ENCODE measurements at places on chromosomes 6 and 20.
A peak's percentile ranks its signal among the peaks of the same experiment; 100 is the strongest.

- DNase-seq = no peak
These were observed 76.2 kb upstream of the BCLAF1 start for GRCh38 chr6:136365776-136366354.

DNA sequence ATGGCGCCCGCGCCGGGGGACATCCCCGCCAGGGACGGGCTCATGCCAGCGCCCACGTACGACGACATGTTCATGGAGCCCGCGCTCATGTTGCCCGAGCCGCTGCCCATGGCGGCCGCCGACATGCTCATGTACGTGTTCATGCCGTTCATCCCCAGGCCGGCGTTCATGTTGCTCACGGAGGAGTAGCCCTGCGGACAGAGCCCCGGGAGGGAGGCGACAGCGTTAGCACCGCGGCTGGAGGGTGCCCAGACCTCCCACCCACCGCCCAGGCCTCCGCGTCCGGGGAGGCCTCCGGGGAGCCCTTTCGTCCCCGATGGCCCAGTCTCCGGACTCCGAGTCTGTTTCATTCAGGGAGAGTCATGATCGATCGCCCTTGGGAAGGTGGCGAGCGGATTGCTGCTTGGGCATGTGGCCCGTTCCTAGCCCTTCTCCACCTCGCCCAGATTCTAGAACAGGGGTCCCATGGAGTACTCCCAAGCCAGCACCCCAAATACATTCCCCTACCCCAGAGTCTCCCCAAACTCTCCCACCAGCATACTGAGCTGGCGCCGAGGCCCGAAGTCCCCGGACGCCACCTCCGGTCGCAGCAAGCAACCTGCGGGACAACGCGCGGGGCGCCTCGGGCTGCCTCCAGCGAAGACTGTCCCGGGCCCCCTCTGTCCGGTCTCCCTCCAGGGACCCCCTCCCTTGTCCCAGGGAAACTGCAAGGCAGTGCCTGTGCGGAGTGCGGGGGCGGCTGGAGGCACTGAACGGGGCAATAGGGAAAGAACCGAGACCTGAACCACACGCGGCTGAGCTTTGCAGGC is 1.2 kb downstream of the FOXA2 start:
- peak; percentile 85 for DNase-seq

GRCh38 chr6:144893680-144894151 is 608.6 kb downstream of the UTRN start:
- DNase-seq = no peak

DNA sequence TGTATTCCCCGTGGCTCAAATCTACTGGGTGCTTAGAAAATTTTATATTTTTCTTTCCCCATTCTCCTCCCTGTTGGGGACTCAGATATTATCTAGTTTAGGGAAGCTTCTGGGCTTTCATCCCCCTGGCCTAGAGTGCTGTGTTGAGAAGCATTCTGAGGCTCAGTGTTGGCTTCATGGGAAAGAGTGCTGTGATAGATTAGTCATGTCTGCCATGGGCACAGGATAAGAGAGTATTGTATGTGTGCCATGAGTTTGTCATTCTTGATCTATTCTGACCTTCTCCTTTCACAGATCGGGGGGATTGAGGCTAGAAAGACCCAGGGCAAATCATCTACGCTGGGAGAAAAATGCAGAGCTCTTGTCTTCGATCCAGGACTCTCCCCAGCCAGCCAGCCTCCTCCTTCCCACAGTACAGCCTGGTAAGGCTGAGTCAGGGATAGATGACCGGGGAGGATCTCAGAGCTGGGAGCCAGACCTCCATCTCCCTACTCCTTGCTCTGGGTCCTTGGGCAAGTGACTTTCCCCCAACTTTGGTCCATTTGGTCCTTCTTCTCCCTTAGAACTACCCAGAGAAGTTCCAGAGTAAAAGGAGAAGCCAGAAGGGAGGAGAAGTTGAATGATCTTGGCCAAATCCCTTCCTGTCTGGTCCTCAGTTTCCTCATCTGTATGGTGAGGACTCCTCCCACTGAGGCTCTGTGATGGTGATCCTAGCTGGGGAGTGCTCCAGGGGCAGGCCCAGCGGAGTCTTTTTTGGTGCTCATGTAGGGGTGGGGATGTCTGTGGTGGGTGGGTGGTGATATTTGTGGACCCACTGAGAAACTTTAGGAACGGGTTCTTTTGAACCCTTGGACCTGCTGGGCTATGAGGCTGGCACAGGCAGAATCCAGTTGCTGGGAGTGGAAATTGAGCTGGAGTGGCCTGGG is 5.0 kb downstream of the SRC start:
- DNase-seq = no peak

DNA sequence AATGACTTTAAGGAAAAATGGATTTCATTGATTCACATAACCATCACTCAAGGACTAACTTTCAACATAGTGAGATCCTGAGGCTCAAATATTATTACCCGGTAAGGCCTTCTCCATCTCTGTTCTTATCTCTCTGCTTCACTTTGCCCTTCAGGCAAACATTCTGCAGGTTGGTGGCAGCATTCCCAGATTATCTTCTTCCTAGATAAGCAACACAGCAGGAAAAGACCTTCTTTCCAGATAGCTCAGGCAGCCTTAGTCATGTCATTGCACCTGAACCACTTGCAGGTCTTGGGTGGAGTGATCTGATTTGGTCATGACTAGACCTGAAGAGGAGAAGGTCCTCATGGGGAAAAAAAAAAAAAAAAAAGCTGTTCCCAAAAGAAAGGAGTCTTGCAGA is 5.3 kb upstream of the HIVEP2 start:
- no peak for DNase-seq

- no peak for DNase-seq
These were observed 141.2 kb downstream of the CDC5L start for GRCh38 chr6:44528716-44529115.

DNA sequence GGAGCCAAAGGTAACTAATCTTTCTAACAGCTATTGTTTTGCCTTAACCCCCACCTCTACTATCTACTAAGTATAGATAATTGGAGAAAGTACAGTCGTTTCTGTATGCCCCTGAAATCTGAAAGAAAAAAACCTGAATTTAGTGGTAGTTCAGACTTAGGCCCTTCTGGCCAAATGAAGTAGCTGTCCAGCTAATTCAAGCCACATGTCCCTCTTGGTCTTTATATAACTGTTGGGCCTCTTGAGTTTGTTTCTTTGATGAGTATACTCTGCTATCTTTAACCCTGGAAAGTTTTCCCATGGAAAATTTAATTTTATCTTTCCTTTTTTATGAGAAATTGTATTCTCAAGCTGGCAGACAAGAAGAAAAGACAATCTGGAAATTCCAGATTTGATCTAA is 73.0 kb upstream of the FAM8A1 start:
- no peak for DNase-seq

GRCh38 chr6:157376706-157377230 is 4.2 kb upstream of the ZDHHC14 start:
- DNase-seq = peak; percentile 28

GRCh38 chr6:33095681-33096080 is 19.9 kb downstream of the HLA-DPB1 start:
- no peak for DNase-seq

- DNase-seq = no peak
These were observed 1.1 kb downstream of the FAM184A start for GRCh38 chr6:119077391-119077642.

DNA sequence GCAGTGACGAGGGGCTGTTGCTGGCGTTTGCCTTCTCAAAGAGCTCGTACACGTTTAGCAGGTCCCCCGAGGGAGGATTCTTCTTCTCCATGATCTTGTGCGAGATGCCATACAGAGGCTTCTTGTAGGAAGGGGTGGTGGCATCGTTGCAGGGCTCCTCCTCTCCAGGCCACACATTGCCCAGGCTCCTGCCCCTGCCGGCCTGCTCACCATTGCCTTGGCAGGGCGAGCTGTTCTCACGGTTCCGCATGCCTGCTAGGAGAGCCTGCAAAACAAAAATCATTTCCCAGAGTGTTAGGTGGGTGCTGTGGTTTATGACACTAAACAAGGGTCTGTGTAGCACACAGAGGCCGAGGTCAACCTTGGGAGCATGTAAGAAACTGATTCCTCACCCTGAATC is 42.7 kb downstream of the MTRES1 start:
- DNase-seq = no peak

DNA sequence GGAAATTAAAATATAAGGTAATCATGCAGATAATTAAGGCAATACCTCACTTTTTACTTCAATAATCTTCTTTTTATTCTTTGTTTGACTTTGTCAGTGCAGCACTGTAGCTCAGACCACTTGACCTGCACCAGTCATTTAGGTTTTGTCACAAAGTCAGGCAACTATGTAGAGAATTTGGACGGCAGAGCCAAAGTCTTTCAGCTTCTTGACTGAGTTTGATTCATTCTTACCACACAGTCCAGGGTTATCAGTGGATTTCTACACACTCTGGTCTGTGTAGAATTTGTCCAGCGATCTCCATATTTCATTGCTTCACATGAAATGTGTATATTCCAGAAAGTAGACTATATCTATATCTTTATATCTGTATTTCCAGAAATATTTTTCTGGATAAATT is 107.3 kb downstream of the TFAP2B start:
- DNase-seq = no peak

GRCh38 chr20:11230999-11231398 is 557.2 kb upstream of the JAG1 start:
- DNase-seq = no peak

DNA sequence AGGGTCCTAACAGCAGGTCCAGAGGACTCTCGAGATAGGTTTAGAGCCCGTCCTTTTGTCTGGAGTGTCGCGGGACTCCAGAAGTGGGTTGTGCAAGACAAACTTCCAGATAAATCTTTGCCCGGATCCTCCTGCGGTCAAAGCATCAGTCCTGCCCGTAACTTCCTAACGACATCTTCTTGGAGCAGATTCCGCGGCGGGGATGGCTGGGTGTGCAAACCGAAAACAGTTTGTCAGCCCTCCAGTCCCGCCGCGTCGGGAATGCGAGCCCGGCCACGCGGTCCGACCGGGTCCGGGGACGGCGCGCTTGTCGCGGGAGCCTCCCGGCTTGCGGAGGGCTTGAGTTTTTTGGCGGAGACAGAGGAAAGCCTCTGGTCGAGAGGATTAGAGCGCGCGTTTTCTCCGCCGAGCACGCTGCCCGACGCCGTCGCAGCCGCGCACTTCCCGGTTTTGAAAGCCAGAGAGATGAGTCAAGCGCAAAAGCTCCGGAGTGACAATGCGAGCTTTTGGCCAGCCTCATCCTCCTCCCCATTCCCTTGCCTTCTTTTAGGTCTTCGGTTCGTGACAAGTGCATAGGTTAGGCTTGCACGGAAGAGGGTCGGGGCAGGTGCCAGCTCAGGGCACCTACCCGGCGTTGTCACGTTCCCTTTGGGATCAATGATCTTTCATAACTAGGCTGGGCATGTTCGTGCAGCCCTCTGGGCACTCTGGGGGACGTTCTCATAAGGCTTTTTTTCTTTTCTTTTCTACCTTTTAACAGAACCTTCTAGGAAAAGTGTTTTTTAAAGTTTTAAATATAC is 91.3 kb upstream of the PRDM1 start:
- DNase-seq = no peak

DNA sequence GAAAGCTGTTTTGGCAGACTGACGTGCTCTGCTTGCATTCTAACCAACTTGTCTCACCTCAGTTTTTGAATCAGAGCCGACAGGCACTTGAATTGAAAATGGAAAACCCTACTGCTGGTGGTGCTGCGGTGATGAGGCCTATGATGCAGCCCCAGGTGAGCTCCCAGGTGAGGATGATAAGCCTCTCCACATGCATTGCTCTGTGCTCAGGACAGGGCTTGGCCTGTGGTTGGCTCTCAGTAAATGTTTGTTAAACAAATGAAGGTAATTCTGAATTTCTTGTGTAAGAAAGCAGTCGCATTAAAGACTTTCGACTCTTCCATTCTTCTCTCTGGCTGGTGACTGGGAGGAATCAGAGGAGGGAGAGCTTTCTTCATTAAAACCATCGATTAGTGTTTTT is 136.3 kb downstream of the SULF2 start:
- no peak for DNase-seq

DNA sequence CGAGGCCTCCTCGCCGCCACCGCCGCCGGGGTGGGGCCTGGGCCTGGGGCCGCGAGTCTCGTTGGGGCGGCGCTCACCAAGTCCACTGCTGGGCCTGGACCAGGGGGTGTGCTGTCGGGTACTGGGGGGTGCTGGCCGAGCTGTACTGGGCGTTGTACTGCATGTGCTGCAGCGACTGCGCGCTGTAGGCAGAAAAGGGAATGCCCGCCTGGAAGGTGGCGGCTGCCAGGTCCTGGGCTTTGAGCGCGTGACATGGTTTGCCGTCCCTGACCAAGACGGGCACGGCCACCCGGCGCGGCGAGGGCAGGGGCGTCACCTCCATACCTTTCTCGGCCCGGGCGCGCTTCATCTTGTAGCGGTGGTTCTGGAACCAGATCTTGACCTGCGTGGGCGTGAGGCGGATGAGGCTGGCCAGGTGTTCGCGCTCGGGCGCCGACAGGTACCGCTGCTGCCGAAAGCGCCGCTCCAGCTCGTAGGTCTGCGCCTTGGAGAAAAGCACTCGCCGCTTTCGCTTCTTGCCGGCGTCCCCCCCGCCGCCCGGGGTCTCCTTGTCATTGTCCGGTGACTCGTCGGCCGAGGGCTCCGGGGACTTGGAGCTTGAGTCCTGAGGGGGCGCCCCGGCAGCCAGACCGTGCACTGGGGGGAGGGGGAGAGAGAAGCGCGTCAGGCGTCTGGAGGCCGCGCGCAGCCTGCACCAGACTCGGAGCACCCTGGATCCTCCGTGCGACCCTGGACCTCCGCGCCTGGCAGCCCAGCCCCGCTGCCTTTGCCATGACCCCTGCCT is 1.8 kb downstream of the NKX2-2 start:
- DNase-seq = no peak

- no peak for DNase-seq
These were observed at the start of gene PRELID3B for GRCh38 chr20:59042151-59042795. Gene PRELID3B (minus strand): TSS chr20:59042786. CDS start chr20:59042730, 56 bp downstream.

- DNase-seq = no peak
These were observed 117.5 kb downstream of the PRIM2 start for GRCh38 chr6:57434944-57435343.

GRCh38 chr6:91045161-91045560 is 458.3 kb upstream of the MAP3K7 start:
- DNase-seq = peak; percentile 51

GRCh38 chr6:125955973-125956372 is 597 bp upstream of the HINT3 start:
- no peak for DNase-seq

Data from NCI-H1417 (cell line).